Astrocyte of the spinal cord (primary cell): ENCODE measurements at places on chromosomes 7 and 10.
A peak's percentile ranks its signal among the peaks of the same experiment; 100 is the strongest.

- no peak for DNase-seq
Measured at GRCh38 chr7:40720416-40720815, 585.6 kb downstream of the SUGCT start.

DNA sequence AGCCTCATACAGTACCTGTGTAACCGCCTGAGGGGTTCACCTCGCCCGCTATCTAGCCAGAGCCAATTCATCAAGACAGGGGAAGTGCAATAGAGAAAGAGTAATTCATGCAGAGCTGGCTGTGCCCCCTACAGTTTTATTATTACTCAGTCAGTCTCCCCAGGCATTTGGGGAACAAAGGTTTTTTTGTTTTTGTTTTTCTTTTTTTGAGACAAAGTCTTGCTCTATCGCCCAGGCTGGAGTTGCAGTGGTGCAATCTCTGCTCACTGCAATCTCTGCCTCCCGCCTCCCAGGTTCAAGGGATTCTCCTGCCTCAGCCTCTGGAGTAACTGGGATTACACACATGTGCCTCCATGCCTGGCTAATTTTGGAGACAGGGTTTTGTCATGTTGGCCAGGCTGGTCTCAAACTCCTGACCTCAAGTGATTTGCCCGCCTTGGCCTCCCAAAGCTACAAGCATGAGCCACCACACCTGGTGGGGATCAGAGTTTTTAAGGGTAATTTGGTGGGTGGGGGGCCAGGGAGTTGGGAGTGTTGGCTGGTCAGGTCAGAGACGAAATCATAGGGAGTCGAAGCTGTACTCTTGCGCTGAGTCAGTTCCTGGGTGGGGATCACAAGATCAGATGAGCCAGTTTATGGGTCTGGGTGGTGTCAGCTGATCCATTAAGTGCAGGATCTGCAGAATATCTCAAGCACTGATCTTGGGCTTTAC is 116.5 kb downstream of the MARCHF5 start:
- no peak for DNase-seq

- peak; percentile 27 for DNase-seq
Measured at GRCh38 chr10:79202188-79203013, 133.6 kb downstream of the ZMIZ1 start.

DNA sequence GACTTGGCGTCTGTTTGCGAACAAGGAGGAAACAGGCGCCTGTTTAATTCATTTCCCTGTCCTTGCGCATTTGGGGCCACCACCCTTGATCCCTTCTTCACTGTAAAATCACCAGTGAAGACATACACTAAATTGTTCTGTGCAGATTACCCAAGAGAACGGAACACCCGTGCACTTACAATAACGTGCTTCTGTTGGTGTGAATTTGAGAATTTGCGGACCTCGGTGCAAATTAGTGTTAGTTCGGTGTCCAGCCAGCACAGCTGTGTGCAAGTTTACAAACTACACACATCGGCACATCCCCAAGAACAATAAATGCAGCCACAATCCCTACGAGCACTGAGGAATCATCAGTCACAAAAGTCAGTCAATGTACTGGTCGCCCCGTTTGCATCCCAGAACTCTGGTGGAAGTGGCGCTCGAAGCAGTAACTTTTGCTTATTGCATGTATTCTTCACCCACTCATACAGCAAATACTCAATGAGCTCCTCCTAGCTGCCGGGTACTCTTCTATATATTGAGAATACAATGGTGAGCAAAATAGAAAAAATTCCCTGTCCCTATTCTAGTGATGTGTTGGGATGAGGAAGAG is 786 bp upstream of the CNOT4 start:
- DNase-seq, result peak; percentile 35

DNA sequence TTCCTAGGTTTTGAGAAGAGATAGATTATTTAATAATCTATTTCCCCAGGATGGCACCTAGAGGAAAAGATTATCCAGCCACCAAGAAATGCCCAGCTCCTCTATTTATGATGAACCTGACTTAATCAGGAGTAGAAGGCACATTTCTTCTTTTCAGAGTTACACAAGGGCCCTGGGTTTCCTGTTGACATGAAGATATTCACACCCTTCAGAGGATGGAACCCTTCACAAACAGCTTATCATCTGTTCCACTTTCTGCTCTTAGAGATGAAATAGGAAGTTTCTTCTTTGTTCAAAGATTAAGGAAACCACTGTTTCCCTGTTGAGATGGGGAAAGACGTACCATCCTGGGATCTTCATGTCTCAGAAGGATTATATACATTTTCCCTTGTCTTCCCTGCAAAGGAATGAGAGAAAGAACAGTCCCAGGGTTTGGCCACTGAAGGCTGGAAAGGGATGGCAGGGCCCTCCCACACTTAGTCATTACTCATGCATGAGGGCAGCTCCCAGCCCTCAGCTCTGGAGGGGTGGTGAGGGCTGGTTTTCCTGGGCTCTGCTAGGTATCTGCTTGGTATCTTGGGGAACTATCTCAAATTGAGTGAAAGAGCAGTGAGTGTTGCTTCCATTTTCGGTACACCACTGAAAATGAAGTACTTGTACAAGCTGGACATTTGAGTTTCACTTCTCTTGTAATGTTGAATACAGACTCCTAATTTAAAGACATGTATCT is 64.0 kb downstream of the MTPAP start:
- no peak for DNase-seq

DNA sequence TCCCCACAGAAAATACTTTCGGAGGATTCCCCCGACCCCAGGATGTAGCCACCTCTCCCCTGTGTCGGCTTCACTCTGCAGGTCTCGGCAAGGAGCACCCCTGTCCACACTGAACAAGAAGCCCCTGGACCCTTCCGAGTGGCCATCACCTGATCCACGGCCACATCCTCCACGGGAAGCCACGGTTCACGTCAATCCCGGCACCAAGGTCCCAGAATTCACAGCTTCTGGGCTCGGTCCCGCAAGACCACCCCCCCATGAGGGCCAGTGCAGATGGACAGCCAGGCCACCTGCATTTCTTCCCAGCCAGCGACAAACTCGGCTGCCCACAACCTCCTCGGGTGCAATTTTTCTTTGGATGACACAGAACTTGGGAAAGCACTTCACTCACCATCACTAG is 199.6 kb downstream of the PTPRN2 start:
- DNase-seq, result no peak

- DNase-seq, result peak; percentile 94
Measured at GRCh38 chr10:17200912-17201793, at the start of gene TRDMT1. TSS of gene TRDMT1 (minus strand) at chr10:17201672. CDS start at chr10:17201634, 38 bp downstream.

DNA sequence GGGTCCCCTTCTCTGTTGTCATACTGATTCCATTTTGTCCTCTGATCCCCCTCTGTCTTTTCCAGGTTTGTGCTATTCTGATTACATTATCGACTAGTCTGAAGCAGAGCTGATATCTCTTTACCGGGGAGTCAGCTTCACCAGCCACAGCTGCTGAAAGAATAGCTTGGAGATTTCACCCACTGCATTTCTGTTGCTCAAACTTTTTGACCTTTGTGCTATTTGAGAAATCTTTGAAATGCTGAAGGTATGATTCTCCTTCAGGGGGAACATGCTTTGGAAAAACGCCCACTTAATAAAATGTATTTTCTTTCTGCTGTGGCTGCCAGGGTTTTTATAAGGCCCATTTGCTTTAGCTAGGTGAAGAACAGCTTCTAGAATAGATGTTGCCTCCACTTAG is 197.8 kb upstream of the TCF7L2 start:
- no peak for DNase-seq

DNA sequence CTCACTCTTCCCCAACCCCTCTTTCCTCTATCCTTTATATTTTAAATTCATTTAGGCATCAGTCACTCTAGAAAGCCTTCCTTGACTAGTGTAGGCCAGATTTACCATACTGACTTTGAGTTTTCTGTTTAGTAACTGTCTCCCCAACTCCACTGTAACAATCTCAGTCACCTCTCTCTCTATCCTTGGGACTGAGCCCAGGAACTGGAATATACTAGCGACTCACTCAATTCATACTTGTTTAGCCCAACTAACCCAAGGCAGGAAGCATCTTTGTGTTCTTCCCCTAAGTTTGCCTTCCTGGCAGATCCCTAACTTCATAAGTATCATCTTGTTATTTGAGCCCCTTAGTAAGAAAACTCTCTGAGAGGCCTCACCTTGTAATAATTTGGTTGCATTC is 19.1 kb downstream of the PLCE1 start:
- DNase-seq, result no peak

DNA sequence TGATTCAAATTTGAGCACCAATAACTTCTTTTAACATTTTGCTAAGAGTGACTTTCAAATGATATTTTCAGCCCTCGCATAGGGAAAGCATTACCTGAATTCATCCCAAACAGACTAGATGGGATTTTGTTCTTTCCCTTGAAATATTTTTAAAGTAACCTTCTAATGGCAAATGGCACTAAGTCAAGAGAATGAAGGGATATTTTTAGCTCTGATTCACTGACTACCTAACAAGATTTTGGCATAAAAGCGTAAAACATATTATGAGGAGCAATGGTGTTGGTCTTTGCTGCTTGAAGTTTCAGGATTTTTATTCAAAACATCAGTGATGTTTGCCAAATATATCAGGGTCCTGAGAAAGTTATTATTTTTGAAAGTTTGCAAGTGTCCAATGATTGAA is 290.3 kb downstream of the CDK14 start:
- no peak for DNase-seq

- DNase-seq, result no peak
Measured at GRCh38 chr7:39075210-39075609, 97.5 kb downstream of the POU6F2 start.

DNA sequence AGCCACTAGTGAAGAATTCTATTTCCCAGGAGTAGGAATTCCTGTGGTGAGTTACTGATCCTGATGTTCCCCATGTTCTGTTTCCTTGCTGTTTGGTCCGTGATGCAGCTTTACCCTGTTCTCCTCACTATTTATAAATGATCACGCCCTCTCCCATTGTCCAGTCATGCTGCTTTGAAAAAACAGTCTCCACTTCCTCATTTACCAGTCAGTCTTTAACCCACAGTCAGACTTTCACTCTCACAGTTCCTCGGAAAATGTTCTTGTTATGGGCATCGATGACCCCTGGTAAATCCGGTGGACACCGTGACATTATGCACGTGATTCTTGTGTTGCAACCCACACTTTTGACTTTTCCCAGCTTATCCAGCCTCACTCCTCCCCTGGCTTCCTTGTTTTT is 14.4 kb downstream of the SCIN start:
- DNase-seq, result no peak

- DNase-seq, result no peak
Measured at GRCh38 chr10:88715517-88715916, 9.5 kb downstream of the LIPK start.

DNA sequence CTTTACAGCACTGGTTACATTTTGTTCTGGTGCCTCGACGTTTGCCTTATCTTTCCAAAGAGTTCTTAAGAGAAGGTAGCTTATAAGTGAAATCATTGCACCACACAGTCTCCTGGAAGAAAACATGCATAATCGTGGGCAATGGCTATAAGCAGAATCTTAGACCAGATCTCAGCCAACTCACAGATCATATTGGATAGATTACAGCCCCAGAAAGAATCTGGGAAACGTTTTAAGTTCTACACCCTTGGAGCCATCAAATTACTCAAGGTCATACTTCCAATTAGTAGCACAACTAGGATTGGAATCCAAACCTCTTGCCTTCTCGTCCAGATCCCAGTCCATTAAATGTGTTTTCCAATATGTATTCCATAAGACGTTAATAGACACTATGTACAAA is 8.8 kb upstream of the PDCD4 start:
- no peak for DNase-seq

GRCh38 chr7:43888993-43889945 is 17.1 kb downstream of the URGCP start:
- DNase-seq, result no peak

GRCh38 chr10:112182784-112183328 is 709 bp downstream of the GPAM start:
- no peak for DNase-seq

GRCh38 chr7:48515171-48515570 is 343.9 kb downstream of the ABCA13 start:
- DNase-seq, result no peak

DNA sequence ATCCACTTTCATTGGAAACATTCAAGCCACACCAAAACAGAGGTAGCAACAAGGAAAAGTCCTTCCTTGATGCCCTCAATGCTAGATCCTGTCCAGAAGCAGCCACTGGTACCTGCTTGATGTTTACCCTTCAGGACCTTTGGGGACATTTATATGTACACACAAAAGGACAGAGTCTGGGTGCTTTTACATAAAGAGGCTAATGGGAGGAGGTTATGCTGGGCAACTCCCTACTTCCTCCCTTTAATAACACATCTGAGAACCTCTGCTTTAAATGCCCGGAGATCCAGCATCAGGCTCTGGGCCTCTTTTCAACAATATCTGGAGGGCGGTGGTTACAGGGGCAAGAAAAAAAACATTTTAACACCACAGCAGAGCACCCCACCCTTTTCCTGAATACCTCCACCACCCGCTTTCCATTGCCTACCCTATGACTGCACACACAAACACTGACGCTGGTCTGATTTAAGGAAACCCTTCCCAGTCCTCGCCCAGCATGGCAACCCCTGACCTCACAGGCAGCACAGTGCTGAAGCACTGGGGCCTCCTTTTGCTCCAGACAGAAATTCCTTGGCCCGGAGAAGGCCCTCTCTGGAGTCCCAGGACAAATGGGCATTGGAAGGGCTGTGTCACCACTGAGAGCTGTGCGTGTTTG is 39.3 kb upstream of the DUSP5 start:
- no peak for DNase-seq

DNA sequence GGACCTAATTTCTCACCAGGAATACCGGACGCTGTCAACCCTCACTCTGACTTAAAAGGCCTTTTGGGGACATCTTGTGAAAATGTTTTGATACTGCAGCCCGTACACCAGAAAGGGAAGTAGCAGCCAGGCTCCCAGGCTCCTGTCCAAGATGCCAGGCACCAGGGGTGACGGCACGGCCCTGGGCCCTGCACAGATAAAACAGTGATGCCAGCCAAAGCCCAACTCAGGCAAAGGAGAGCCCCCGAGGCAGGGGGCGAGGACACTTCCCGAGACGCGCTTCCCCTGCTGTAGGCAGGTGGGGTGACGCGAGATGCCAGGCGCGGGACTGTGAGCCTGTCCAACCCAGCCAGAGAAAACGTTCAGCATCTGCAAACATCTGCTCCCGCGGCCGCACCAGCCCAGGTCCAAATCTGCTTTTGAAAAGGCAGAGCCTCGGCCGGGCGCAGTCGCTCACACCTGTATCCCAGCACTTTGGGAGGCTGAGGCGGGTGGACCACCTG is 15.7 kb downstream of the ZFAND2A start:
- peak; percentile 19 for DNase-seq

DNA sequence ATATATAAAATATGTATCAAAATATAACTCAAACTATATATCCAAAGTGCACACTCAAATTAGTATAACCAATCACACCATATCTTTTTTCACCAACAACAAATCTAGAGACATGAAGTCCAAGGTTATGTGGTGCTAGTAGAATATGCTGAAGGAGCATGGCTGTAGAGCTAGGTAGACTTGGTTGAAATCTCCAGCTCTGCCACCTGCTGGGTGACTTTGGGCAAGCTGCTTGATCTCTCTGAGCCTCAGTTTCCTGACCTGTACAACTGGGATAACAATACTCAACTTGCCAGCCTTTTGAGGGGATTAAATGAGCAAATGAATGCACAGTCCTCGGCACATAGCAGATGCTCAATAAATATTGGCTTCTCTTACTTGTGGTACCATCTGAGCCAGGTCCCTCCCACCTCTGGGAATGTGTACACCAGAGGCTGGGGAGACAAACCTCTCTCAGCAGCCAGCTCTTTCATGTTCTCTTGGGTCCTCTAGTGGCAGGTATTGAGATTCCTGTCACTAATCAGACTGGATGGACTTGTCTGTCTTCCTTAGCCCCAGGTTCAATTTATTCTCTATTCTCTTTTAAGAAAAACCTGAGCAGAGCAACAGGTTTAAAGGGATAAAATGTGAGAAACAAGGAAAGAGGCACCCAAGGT is 94.3 kb upstream of the PDE1C start:
- peak; percentile 85 for DNase-seq

- DNase-seq, result peak; percentile 24
Measured at GRCh38 chr7:106583100-106583499, 77.9 kb downstream of the CCDC71L start.
